ENCODE measurements at places on chromosomes 5 and 9.

DNA sequence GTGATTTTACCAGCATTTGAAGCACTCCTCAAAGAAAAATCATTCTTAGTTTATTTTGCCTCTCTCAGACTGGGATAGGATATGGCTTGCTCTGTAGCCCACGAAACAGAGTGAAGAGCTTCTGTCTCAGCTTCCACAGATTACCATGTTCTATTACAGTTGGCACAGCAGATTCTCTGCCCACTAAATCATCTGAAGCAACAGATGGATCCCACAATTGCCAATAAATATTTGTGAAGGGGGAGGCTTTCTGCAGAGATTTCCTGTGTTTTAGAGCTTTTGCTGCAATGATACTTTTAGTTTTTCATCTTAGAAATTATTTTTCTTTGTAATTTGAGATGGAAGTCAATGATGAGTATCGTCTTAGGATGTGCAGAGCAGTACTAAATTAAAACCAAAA lies 12.3 kb upstream of the MAP3K1 start:
- DNase-seq, result no peak

DNA sequence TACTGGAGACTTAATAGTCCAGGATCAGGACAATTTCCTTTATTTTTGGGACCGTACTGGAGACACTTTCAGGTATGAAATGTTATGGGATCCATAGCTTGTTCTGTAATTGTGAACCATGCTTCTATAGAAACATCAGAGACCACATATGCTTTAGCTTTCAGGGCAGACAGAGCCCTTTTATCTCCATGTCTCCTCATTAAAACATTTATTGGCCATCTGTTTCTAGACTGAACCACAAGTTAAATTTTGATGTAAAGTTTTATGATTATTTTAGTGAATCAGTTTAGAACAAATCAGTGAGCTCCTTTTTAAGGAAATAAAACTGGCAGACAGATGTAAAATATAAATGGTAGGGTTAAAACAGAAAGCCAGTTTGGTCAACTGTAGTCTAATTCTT lies 62.0 kb downstream of the SLC27A6 start:
- no peak for DNase-seq

DNA sequence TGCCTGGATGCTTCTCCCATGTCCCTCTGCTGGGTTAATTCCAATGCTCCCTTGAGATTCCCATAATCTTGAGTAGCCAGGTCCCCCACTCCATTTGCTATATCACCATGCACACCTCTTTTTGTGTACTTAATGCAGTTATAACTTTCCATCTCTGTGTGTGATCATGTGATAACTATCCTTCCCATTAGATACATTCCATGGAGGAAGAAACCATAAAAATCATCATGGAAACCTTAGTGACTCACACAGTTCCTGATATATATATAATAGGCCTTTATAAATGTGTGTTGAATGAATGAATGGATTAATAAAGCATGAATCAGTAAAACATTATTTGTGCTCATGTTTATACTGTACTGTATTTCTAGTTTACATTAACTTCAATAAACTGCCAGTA lies 104.6 kb downstream of the PCSK5 start:
- DNase-seq, result no peak

DNA sequence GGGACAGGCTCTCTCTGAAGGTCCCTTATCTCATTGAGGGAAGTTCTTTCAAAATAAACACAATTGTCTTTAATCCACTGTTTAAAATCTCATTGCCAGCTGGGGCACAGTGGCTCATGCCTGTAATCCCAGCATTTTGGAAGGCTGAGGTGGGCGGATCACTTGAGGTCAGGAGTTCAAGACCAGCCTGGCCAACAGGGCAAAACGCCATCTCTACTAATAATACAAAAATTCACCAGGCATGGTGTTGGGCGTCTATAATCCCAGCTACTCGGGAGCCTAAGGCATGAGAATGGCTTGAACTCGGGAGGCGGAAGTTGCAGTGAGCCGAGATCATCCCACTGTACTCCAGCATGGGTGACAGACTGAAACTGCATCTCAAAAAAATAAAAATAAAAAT lies 8.3 kb upstream of the NDFIP1 start:
- no peak for DNase-seq

GRCh38 chr5:116442095-116442534 lies 132.5 kb downstream of the SEMA6A start:
- DNase-seq, result peak; percentile 77

GRCh38 chr5:132227235-132227484 lies 493 bp downstream of the P4HA2 start:
- DNase-seq, result no peak

DNA sequence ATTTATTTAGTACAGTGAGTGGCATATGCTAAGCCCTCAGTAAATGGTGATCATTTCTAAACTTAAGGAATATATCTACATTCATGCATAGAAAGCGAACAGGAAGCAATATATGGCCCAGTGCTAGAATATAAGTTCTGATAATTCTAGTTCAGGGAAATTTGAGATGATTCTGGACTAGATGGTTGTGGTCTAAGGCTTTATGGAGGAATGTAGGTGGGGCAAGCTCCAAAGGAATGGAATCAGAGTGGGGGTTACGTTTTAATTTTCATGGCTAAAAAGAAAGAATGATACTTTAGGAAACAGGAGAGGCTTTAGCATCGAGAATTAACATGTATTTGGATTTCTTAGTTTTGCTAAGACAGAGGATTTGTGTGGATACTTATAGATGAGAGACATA lies 56.1 kb downstream of the MTREX start:
- DNase-seq, result no peak

- peak; percentile 77 for DNase-seq
These were observed at the start of gene RMND5B for GRCh38 chr5:178130576-178131445. Gene RMND5B (plus strand): TSS chr5:178131014. CDS start chr5:178138120, 7,106 bp downstream.

- DNase-seq, result no peak
These were observed 7.5 kb downstream of the LARP1 start for GRCh38 chr5:154762700-154763099.

DNA sequence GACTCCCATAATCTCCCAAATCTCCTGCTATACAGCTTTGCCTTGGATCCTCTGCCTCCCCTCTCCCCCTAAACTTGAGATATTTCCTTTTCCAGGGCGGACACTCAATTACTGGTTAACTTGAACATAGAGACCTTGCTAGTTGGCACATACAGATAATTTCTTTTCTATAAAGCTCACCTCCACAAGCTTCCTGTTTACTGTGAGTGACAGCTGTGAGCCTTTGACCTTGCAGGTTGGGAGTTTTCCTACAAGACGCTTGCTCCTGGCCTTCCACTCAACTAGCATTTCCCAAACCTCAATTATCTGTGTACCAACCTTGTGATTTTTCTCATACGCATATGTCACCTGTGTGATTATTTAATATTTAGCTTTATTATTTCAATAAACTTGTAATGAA lies 114.5 kb downstream of the GNA14 start:
- DNase-seq, result no peak

- DNase-seq, result no peak
These were observed at the start of gene LCN1 for GRCh38 chr9:135520916-135521607. Gene LCN1 (plus strand): TSS chr9:135521440. CDS start chr9:135521498, 58 bp downstream.

DNA sequence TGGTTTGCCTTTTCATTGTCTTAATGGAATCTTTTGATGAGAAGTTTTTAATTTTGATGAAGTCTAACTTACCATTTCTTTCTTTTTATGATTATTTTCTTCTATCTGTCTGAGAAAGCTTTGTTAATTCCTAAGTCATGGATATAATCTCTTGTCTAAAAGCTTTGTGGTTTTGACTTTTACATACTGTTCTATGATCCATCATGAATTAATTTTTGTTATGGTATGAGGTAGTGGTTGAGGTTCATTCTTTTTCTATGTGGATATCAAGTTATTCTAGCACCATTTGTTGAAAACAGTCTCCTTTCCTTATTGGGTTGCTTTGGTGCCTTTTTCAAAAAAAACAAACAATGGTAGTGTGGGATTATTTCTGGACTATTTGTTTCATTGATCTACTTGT lies 20.4 kb downstream of the FBXO10 start:
- DNase-seq, result no peak

GRCh38 chr9:88161144-88161543 lies 22.9 kb upstream of the SPATA31C2 start:
- DNase-seq, result no peak

DNA sequence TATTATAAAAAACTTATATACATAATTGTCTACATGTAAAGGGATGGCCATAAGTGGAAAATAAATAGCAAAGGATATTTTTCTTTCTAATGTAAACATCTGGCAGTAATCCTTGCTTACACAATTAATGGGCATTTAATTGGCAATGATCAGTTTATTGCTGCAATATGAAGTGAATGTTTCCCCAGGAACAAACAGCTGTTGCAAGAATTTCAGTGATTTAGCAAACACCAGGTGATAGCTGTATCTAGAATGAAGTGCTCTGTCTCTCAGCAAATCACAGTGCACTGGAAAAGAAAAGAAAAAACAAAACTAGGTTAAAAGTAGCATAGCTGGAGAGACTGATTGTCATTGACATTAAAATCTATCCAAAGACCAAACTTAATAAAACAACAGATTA lies 594.5 kb upstream of the ARRDC3 start:
- DNase-seq, result no peak

DNA sequence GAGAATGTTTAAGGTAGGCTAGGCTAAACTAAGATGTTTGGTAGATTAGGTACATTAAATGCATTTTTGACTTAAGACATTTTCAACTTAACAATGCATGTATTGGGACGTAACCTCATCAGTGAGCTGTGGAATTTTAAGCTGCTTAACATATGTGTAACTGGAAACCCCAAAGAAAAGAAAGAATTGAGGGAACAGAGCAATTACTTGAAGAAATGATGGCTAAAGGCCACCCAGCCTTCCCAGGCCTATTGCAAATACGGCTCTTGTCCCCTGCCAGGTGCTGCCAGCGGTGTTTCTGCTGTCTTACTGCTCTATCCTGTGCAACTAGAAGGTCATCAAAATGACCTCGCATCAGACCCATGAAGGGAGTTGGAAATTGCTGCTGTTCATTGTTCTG lies 52.0 kb downstream of the RICTOR start:
- DNase-seq, result no peak

DNA sequence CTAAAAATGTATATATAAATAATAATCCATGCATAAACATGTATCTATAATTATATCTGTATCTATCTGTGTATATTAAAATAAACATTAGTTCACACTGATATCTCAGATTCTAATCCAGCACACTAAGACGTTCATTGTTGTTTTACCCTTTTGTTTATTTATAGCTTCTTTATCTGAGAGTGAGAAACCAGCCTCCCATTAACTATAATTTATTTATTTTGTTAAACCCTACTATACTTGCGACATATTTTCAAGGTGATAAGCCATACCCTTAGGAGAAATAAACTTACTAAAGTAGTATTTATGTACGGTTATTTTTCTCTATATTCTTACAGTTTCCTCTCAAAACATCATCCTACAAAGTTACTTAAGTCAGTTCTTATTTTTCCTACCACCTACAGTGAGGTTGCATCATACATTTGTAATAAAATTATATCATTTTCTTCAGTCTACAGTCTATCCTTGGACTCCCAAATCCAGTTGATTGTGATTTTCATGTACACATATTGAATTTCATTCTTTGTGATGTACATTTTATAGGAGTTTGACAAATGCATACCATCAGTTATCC lies 726.4 kb upstream of the FAM174A start:
- DNase-seq, result no peak
